ENCODE measurements at places on chromosomes 2 and 18.

GRCh38 chr2:29589440-29590103 lies 331.8 kb downstream of the ALK start:
- no peaks in the 10 kb centered on the region for H3K4me1 ChIP-seq
- H3K4me3 ChIP-seq: no peak overlapping the region
- no peak overlapping the region for H3K27ac ChIP-seq
- H3K27me3 ChIP-seq: no peaks in the 10 kb centered on the region

DNA sequence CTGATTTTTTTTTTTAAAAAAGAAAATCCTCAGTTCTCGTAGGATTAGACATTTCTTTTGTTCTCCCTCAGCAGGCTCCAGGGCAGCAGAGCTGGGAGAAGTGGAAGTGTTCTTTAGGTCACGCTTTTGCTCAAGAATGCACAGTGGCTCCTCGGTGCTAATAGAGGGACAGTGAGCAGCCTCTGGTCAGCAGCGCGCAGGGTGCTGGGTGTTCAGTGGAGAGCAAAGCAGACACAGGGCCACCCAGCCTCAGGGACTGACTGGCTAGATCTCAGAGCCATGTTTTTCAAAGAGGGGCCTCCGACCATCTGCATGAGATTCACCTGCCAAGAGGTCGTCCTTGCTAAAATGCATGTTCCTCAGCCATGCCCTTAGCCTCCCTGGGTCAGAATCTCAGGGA lies 218.8 kb downstream of the HAUS1 start:
- no peak overlapping the region for H3K4me3 ChIP-seq
- no peaks in the 10 kb centered on the region for H3K36me3 ChIP-seq
- peaks cover 10% of the 10 kb centered on the region for H3K4me1 ChIP-seq
- DNase-seq: no peak
- no peak overlapping the region for H3K27ac ChIP-seq

DNA sequence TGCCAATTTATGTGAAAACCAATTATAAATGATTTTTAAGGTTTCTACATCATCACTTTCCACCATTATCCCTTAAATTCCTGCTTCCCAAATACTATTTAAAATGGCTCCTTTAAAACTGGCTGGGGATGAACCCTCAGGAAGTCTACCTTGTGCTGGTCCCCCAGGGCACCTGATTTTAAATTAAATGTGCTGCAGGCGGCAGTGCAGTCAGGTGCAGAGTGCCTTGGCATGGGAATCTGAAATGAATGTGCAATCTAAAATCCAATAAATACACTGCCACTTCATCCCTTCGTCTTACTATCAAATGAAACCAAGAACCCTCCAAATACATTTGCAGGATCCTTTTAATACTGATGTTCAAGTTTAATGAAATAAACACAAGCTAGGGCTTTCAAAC lies 61.8 kb downstream of the C2orf76 start:
- H3K4me1 ChIP-seq: no peaks in the 10 kb centered on the region
- H3K36me3 ChIP-seq: no peaks in the 10 kb centered on the region
- no peak for DNase-seq
- no peak overlapping the region for H3K4me3 ChIP-seq
- no peaks in the 10 kb centered on the region for H3K27me3 ChIP-seq

GRCh38 chr2:158795195-158795924 lies at the start of gene DAPL1:
DAPL1 (plus strand) TSS chr2:158795317; CDS start chr2:158795373, 56 bp downstream.
- no peak within 1 kb of the TSS for H3K27ac ChIP-seq
- no peaks in the 10 kb centered on the region for H3K36me3 ChIP-seq
- H3K27me3 ChIP-seq: peaks cover 21% of the 10 kb centered on the region
- H3K4me3 ChIP-seq: 0 out of 2 replicates have a peak within 1 kb of the TSS, but pooled peaks have one; percentile 13
- H3K4me1 ChIP-seq: peaks cover 6% of the 10 kb centered on the region
- DNase-seq: peak; percentile 24

DNA sequence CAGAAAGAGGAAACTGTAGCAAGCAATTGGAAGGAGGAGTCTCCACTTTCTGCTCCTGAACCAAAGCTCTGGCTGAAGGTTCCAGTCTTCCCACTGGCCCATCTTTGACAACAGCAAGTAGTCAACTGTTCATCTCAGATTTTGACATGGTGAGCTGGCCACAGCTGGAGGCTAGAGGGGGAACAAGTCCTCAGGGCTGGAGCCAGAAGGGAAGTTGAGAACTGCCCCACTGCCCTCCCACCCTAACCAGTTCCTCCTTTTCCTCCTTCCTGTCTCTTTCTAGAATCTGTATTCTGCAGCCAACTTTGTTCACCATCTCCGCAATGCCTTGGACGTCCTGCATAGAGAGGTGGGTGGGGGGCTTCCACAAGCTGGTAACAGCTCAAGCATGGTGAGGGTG lies 105.8 kb downstream of the PLB1 start:
- H3K27ac ChIP-seq: no peak overlapping the region
- H3K4me3 ChIP-seq: no peak overlapping the region
- no peaks in the 10 kb centered on the region for H3K4me1 ChIP-seq
- H3K36me3 ChIP-seq: no peaks in the 10 kb centered on the region
- no peaks in the 10 kb centered on the region for H3K27me3 ChIP-seq
- no peak for DNase-seq

- H3K36me3 ChIP-seq: no peaks in the 10 kb centered on the region
- H3K4me1 ChIP-seq: no peaks in the 10 kb centered on the region
- no peak for DNase-seq
- no peak overlapping the region for H3K4me3 ChIP-seq
- no peaks in the 10 kb centered on the region for H3K27me3 ChIP-seq
Observed at GRCh38 chr18:44323125-44323524, 357.6 kb upstream of the SETBP1 start.

GRCh38 chr2:218858138-218858445 lies 1.5 kb upstream of the WNT6 start:
- no peak overlapping the region for H3K4me3 ChIP-seq
- H3K27ac ChIP-seq: no peak overlapping the region
- no peaks in the 10 kb centered on the region for H3K36me3 ChIP-seq
- no peak for DNase-seq

DNA sequence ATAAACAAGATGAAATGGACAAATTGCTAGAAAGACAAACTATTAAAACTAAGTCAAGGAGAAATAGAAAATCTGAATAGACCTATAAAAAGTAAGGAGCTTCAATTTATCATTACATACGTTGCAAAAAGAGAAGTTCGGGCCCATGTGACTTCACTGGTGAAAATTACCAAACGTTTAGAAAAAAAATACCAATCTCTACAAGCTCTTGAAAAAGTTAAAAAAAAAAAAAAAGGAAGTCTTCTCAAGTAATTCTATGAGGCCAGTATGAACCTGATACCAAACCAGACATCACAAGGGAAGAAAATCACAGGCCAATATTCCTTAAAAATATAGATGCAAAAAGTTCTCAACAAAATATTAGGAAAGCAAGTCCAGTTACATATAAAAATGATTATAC lies 20.2 kb upstream of the ACVR2A start:
- H3K27me3 ChIP-seq: no peaks in the 10 kb centered on the region
- no peaks in the 10 kb centered on the region for H3K4me1 ChIP-seq
- H3K4me3 ChIP-seq: no peak overlapping the region
- no peak overlapping the region for H3K27ac ChIP-seq
- DNase-seq: no peak

Data from DND-41 (cell line).